Activated CD4-positive, alpha-beta T cell treated with anti-CD3 and anti-CD28 coated beads for 36 hours (primary cell): ENCODE measurements at places on chromosomes 4 and X.

DNA sequence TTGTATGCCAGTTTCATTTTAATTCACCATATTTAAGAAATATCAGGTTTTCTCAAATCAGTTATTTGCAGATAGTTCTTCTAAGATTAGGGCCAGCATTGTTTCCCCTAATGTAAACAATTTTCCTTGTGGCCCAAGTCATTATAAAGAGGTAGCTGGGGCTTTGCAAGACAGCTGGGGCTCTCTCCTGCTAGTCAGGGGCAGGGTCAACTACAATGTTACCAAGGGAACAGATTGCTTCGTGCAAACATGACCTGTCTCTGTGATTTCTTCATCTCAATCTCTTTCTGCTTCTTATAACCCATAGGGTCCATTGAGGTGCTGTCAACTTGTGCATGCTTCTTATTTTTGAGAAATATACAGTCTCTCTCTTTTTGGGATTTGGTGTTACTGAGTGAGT is 12.1 kb downstream of the ARMCX6 start:
- no peak for DNase-seq

GRCh38 chr4:40682290-40683101 is 52.8 kb upstream of the RBM47 start:
- DNase-seq = peak; percentile 63

DNA sequence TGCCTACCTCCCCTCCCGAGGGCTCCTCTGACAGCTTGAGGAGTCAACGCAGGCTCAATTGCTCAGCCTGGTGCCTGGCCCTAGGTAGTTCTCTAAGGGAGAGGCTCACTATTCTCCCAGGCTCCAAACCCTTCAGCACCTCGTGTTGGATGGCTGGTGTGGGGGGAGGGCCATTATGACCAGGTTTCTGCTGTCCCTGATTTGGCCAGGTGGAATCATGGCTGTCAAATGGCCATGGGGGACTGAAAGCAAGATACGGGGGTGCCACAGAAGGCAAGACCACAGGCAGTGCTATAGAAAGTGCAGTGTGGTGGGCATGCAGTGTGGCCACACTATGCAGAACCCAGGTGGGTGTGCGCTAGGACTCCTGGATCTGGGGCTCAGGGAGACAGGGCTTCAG is 9.5 kb downstream of the PNMA6F start:
- no peak for DNase-seq

DNA sequence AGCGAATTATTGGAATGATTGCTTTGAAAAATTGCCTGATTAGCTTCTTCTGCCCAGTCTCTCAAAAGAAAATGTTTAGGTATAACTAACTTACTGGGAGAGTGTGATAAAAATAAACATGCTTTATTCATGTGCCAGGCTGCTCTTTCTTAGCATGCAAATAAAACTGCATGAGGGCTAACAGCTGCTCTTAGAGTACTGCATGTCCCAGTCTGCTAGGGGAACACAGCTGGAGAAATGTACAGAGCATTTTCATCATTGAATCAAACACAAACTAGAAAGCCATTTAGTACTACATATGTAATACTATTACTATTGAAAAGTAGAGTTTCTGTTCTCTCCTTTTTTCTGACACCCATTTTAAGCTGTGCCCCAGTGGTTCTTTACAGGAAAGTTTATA is 726.0 kb downstream of the GRID2 start:
- no peak for DNase-seq

DNA sequence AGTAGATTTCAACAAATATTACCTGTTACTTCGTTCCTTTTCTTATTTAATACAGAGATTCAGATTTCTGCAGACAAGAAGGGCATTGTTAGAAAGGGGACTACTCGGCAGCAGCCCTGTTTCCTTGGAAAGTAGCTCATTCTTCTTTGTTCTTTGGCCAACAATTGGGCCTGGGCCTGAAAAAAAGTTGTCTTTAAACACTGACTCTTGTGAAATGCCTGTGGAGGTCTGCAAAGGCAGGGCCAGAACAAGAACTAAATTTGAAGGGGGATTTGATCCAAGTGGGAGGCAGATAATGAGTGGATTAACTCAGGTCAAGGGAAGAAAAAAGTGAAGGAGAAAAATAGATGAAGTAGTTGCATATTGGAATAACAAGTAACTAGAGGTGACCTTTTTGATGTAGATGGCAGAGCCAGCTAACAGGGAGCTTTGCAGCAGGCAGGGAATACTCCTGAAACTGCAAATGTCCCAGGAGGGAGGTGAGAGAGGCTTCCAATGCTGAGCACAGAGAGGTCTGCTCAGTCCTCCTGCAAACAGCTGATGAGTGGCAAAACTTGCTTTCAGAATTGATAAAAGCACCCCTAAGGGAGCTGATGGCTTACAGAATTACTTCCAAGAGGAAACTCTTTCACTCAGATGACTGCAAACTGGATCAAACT is 393.2 kb upstream of the HS3ST1 start:
- DNase-seq = no peak

DNA sequence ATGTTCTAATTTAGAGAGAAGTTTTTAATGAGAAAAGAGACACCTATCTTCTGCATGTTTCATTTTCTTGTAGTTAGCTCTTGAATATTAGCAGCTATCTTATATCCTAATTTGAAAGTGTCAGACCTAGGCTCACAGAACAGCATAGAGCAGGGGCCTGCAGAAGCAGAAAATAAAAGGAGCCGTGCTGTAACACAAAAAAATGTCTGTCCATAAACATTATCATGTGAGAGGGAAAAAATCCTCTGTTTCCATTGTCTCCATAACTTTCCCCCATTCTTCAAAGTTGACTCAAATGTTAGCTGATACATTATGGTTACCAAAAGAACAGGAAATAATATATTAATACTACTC is 329.2 kb upstream of the EPHA5 start:
- no peak for DNase-seq

GRCh38 chr4:84565951-84566350 is 17.0 kb upstream of the CDS1 start:
- no peak for DNase-seq

GRCh38 chr4:151822331-151822730 is 61.5 kb upstream of the GATB start:
- no peak for DNase-seq

DNA sequence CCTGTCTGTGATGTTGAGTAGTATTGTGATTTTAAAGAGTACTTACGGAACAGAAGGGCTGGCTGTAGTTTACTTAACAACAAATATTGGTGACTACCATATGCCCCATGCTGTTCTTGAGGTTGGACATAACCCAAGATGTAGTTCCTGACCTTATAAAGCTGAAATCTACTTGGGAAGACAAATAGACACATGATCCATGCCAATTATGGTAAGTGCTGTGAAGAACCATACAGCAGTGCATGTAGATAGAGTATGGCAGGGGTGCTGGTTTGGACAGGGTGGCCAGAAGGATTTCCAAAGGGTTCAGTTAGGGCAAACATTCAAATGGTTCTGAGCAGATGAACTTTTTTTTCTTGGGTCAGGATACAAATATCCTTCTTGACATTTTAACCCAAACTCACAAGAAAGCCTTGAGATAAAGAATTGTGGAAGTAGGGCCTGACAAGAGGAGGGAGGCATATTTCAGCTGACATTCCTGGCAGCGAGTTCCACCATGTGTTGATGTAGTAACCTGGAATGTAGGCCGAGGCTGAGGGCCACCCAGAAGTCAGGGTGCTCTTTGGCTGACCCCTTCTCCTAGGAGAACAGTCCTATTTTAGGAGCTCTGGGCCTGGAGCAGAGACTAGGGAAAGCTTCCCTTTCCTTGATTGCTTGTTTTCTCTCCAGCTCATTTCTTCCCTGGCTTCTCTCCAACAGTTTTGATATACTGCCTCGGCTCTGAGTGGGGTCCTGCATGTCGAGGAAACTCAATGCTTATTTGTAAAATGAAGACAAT is 74.2 kb downstream of the FREM3 start:
- no peak for DNase-seq

DNA sequence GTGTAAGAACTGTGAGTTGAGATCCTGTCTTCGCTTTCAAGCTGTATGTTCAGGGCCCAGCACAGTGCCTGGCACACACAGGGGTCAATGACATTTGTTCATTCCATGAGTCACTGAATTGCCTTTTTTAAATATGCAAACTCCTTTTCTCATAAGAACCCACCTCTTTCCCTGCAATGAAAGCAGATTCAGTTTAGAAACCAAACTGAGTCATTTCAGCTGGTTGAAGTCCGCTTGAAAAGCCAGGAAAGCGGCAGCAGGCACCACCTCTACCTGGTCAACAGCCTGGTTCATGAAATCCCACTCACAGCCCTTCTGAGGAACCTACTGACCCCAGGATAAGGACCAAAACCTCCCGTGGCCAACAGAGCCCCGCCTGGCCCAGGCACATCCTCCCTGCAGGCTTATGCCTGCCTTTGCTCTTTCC is 4.5 kb upstream of the C1QTNF7 start:
- peak; percentile 58 for DNase-seq

DNA sequence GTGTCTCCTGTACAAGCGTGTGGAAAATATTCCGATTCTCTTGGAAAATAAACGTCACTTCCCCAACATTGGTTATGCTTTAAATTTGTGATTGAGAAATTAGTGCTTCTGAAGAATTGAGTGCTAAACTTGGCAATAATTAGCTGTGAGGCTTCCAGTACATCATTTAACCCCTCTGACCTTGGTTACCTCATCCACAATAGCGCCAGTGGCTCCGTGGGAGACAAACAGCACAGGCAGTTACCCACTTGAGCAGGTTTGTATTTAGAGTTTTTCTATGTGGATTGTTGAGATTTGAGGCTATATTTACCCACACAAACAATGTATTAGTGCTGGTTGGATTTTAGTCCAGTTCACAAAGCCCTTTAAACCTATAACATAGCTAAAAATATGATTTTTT is 476.5 kb downstream of the NKX6-1 start:
- DNase-seq = no peak

- DNase-seq = no peak
Measured at GRCh38 chr4:88995874-88996273, 61.1 kb downstream of the FAM13A start.

DNA sequence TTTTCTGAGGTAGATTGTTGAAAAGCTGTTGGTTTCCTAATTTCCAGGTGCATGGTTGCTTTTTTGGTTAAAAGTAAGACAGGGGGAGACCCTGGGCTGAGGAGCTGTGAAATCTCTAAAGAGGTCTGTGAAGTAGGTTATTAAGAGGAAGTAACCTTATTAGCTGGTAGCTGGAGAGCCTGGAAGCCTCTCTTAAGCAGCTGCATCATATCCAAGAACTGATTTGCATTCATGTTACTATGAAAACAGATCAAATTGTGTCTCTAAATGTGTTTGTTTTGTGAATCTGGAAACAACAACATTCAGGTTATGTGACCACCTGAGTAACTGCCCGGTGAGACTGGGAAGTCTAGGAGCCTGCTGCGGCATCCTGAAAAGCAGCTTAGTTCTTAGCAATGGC is 54.1 kb downstream of the ARHGAP10 start:
- no peak for DNase-seq

GRCh38 chr4:33090910-33091309 is 2370.7 kb downstream of the PCDH7 start:
- DNase-seq = no peak

- DNase-seq = no peak
Measured at GRCh38 chr4:149056615-149057014, 614.4 kb upstream of the NR3C2 start.

DNA sequence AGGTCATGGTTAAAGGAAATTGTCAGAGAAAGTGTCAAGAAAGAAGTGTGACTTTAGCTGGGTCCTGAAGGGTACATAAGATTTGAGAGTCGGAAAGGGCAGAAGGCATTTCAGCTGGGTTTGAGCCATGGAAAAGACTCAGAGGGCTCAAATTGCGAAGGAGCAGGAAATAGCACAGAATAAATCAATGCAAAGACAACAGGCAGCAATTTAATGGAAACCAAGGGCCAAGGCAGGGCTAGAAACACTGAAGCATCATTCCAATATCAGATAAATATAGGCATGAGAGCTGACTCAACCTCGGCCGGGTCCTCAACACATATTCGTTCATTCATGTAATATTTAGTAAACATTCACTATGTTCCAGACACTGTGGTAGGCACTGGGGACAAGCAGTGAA is 3.6 kb upstream of the FMR1 start:
- no peak for DNase-seq

DNA sequence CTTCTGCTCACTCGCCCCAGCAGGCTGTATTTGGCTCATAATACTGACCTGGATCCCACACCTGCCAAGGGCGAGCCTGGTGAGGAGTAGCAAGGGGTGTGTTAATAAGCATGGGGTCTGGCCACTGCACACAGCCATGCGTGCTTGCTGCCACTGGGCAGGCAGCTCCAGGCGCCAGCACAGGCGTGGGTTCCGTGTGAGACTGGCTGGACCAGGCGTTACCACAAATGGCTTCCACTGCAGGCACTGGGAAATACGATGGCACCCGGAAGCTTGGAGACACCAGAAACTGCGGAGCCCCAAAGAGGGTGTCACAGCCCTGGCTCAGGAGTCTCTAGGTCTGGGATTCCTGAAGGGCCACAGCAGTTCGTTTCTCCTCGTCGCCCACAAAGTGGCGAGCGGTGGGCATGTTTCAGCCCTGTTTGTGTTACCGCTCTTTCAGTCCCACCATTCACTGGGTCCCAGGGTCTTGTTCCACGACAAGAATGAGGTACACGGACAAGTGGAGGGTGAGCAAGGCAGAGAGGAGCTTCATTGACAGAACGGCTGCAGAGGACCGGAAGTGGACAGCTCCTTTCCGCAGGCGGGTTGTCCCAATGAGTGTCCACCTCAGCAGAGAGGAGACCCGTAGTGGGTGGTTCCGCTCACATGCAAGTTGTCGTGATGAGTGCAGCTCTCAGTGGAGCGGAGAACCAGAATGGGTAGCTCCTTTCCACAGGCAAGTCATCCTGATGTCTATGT is 428.9 kb downstream of the EPHA5 start:
- DNase-seq = no peak

- no peak for DNase-seq
Measured at GRCh38 chr4:32519060-32519459, 1798.9 kb downstream of the PCDH7 start.

DNA sequence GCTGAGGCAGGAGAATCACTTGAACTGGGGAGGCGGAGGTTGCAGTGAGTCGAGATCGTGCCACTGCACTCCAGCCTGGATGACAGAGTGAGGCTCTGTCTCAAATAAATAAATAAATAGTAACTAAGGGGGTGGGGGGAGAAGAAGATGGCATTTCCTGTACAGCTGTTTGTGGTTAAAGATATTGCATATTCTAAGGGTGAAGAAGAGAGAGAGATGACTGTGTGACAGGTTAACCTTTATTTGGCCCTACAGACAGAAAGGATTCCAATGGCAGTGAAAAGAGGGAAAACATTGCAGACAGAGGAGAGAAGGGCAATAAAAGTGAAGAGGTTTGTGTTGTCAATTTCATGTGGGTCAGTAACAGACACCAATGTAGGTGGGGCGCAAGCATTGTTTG is 9.4 kb downstream of the TASL start:
- no peak for DNase-seq

GRCh38 chrX:21721195-21721594 is 36.7 kb downstream of the SMPX start:
- no peak for DNase-seq

DNA sequence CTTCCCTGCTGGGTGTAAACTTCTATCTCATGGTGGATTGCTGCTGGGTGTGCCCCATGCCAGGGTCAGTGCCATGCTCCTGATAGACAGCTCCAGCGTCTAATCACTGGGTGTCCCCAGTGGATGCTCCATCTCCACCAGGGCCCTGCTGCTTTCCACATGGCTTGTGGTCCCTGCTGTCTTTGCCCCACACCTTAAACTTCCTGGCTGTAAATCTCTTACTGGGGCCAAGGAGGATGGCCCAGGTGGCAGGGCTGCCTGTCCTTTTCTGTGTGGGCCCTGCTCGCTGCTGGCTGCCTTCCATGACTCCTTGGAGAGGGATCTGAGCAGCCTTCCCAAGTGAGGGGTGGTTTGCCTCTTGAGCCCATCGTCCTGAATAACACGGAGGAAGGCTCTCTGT is 51.8 kb downstream of the RGS12 start:
- DNase-seq = no peak

GRCh38 chrX:129077424-129078170 is 445.7 kb downstream of the SMARCA1 start:
- DNase-seq = no peak
